Mesenteric fat pad (tissue), 1 donor: ENCODE measurements at places on chromosomes 1 and 21. TPM values are rescaled to one million over a fixed set of nuclear protein-coding genes. Genes with fewer than 3 reads are reported as not detected.

DNA sequence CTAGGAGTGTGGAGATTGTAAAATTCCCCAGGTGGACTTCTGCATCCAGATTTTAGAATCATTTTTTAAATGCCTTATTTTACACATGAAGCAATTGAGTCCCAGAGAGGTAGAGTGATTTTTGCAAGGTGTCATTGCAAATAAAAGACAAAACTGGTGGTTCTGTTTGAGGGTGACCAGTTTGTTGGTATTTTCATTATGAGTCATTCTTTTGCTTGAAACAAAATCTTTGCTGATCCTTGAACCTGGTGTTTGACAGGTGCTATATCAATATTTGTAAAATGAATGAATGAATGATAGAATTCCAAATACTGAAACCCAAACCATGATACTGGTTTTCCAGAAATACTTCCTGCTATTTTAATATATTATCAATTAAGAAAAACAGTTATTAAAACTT lies 44.1 kb downstream of the TTC3 start:
- no peak for DNase-seq

- no peak for DNase-seq
These were observed 102.9 kb downstream of the PTPN14 start for GRCh38 chr1:214448536-214448935.

GRCh38 chr1:14352897-14353296 lies 245.6 kb upstream of the KAZN start:
- DNase-seq = no peak

GRCh38 chr1:53172426-53173128 lies 24.0 kb upstream of the CPT2 start:
- no peak for DNase-seq

DNA sequence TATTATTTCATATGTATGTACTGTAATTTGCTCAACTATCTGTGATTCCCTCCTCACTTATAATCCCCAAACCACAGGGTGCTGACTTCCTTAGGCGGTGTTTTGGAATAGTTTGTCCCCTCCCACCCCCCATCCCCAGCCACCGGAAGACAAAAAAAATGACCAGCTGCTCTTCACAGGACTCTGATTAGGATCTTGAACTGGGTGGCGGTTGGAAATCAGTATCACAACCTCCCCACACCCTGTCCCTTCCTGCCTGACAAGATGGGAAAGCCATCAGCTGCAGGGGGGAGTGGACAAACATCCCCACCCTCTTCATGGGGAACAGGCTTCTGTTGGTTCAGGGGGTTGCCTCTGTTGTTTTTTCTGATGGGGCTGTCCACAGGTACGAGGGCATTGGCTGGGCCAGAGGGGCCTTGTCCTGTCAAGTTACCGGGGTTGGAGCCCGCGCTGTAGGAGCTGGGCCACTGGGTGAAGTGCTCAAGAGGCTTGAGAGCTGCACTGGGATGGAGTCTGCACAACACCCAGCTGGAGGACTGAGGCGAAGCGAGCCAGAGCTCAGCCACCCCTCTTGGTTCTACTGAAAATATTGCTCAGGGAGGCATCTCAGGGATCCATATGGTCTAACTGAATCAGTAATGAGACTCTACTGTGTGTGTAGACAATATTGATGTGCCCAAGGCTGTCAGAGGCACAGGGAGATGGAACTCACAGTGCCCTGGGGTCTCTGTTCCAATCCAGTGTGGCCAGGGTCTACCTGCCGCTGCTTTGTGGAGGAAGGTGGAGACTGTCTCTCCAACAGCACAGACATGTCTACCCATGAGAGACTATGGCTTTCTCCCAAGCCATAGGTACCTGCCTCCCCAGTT lies 28.2 kb downstream of the NAV1 start:
- DNase-seq = no peak

GRCh38 chr1:243926299-243926698 lies 76.3 kb upstream of the AKT3 start:
- no peak for DNase-seq

The ADAMTSL4 gene
- 76.4 TPM for total RNA-seq

The CYP4A11 gene
- not detected for total RNA-seq

The MCOLN3 gene
- total RNA-seq = 3.8 TPM
